Endothelial cell (in vitro differentiated cells): ENCODE measurements at places on chromosomes 12 and 14. TPM values are rescaled to one million over a fixed set of nuclear protein-coding genes. Genes with fewer than 3 reads are reported as not detected.

AQP2 gene
- 0.05 TPM for total RNA-seq

TRIM9 gene
- total RNA-seq = 2.3 TPM

NRXN3 gene
- 2.3 TPM for total RNA-seq

CCDC197 gene
- total RNA-seq = not detected

PMCH gene
- not detected for total RNA-seq

DNA sequence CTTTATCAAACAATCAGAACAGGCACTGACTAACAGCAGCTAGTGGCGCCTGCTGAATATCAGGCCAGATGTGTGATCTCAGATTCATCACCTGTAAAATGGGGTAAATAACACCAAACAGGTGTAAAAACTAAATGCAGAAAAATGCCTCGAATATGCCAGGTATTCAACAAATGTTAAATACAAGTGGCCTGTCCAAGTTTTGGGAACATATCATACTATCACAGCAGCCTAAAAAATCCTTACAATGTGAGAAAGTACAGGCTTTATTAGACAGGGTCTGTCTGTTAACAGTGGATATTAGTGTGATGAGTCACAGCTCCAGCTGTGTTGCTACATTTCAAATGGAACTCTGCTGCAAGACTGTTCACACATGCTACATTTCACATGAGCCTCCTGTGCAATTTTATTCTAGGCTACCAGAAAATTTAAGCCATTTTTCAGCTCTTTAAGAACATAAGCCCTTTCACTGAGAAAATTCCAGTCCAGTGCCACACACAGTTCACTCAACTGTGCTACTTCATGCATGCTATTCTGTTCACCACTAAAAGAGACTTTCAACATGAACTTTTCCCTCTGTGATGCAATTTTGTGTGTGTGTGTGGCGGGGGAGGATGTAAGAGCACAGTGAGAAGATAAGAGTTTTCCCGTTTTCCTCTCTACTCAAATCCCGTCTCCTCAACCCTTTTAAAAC is 56.7 kb downstream of the MSRB3 start:
- no peak for DNase-seq

- DNase-seq = no peak
These were observed 120.9 kb upstream of the MIS18BP1 start for GRCh38 chr14:45373877-45374276.

DNA sequence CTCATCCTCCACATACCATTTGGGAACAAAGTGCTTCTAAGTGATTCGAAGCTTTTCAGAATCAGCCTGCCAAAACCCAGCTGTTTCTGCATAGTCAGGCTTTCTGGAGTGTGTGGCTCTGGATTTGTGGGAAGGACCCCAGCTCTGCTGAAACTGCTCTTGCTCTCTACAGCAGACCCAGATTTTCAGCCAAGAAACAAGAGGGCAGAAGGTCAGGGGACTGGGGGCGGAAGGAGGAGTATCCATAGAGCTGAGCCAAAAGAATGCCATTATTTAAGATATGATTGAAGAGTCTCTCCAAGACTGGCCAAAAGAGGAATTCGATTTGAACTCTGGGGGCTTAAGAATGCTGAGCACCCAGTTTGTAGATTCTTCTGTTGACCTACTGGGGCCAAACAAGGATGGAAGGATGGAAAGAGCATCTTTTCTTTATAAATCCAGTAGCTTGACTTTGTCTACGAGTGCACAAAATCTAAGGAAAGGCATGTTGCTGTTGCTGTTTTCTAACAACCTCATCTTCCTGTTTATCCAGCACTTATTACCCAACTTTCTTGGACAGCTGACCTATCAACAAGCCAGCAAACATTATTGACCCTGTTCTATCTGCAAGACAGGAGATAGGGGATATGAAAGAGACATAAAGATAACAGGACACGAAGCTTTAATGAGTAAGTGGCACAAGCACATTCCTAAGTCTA is 29.2 kb downstream of the FBLN5 start:
- no peak for DNase-seq

- no peak for DNase-seq
These were observed 216.7 kb downstream of the TMEM117 start for GRCh38 chr12:44052554-44052953.
